Stimulated activated CD4-positive, alpha-beta T cell treated with anti-CD3 and anti-CD28 coated beads, Interleukin-1b, Interleukin-23, amount 100 ng/mL, for 1 hour (primary cell): ENCODE measurements at places on chromosomes 5 and 9.

- DNase-seq: no peak
These were observed 16.5 kb downstream of the CDK20 start for GRCh38 chr9:87957839-87958238.

DNA sequence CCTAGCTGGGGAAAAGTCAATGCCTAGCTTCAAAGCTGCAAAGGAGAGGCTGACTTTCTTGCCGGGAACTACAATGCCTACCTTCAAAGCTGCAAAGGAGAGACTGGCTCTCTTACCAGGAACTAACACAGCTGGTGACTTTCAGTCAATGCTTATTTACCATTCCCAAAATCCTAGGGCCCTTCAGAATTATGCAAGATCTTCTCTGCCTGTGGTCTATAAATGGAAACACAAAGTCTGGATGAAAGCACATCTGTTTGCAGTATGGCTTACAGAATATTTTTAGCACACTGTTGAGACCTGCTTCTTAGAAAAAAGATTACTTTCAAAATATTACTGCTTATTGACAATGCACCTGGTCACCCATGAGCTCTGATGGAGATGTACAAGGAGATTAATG, 259.4 kb downstream of the PLK2 start:
- DNase-seq: no peak

DNA sequence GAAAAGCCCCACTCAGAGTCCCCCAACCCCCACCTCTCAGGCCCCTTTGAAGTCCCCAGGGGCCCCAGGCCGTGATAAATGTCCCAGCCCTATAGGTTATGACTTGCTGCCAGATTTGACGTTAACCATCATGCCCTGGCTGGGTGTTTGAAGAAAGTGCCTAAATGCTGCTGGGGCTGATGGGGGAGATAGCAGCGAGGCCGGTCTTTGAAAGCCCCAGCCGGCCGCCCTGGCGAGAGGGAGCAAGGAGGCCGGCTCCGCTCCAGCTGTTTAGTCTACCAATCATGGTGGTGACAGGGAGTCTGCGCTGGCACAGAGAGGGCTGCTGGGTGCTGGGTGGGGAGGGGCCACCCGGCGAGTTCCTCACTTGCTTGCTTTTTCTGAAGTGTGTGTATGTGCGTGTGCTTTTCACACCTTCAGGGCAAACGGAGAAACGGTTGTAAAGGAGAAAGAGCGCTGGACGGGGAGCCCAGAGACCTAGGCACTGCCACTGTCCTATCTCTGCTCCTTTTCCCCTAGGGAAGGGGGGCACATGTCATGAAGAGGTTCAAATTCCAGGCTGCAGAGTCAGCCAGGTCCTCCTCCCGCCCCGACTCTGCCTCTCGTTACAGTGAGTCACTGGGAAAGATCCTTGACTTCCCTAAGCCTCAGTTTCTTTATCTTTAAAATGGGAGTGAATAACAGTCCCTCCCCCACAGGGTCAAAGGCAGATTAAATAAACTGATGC, 126.1 kb upstream of the HAND1 start:
- no peak for DNase-seq

DNA sequence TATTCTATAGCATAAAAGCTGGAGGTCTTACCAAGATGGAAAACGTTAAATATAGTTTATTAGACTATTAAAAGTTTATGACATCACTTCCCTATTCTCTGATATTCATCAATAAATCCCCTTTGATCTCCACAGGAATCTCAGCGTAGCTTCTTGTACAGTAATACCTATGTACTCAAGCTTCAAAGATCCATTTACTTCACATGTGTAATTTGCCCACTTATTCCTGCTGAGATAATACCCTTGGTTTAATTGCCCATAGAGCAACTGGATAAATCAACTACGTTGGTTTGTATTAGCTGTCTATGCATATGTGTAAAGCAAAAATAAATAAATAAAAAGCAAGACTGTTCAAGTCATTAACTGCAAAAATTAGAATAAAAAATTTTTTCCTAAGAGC, 219.7 kb downstream of the EFNA5 start:
- no peak for DNase-seq

DNA sequence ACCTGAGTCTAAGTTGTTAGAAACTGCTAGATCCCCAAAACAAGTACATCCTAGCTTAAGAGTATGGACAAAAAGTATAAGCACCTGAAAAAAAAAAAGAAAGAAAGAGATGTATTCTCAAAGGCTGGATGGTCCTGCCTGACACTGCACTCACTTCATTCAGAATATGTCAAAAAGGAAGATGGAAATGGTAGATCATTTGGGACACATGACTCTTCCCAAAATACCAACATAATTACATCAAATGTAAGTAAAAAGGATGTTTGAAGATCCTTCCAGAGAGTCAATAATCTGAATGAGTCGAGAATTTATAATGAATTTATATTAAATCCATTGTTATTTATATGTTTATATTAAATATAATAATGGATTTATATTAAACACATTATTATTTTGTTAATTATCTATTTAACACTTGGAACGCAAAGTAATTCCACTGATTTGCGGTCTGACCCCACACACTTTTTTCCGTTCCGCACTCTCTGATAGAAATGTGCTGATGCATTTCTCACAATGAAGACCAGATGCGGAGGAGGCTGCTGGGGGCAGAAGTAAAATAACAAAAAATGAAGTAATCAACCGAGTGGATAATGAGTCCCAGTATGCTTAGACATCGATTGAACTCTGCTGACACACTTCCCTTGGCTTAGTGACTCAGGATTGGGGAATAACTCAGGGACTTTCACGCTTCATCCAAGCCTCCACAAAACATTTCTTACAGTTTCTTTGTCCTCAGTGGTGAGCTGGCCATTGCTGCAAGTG, 201.2 kb downstream of the ADAMTS12 start:
- no peak for DNase-seq

- no peak for DNase-seq
These were observed 110.9 kb downstream of the LIFR start for GRCh38 chr5:38445374-38446028.

GRCh38 chr5:173612948-173613347, 3.5 kb downstream of the BOD1 start:
- no peak for DNase-seq

DNA sequence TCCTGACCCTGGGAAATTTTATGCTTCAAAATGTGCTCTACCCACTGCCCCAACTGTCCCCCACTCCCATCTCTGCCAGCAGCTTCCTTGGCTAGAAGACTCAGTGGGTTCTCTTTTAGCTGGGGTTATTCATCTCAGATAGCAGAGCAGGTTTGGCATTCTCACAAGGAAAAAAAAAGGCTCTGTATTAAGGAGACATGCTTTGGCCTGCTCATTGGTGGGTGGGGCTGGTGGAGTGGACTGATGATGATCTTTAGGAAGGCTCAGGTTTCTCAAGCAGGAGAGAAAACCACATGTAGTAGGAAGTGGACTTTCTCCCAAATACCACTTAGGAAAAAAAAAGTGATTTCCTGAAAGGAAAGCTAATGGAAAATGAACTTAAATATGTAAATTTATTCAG, 279.2 kb upstream of the ZNF462 start:
- DNase-seq: no peak

DNA sequence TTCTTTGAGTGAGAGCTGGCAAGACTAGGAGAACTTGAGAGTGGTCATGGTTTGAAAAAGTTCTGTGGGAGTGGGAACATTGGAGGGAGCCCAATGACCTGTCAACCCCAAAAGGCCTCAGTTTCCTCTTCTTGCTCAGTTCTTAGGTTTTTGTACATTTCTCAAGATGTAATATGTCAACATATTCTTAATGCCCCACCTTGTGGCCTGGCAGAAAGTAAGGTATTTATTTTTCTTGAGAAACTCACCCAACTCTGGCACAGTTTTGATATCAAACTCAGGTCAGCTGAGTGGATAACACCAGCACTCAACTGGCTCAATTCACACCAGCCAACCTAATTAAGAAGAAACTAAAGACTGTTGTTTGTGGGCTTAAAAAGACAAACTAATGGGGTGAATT, 123.0 kb upstream of the SLC27A6 start:
- no peak for DNase-seq

GRCh38 chr5:134592141-134592746, 40.4 kb downstream of the SAR1B start:
- DNase-seq: no peak

DNA sequence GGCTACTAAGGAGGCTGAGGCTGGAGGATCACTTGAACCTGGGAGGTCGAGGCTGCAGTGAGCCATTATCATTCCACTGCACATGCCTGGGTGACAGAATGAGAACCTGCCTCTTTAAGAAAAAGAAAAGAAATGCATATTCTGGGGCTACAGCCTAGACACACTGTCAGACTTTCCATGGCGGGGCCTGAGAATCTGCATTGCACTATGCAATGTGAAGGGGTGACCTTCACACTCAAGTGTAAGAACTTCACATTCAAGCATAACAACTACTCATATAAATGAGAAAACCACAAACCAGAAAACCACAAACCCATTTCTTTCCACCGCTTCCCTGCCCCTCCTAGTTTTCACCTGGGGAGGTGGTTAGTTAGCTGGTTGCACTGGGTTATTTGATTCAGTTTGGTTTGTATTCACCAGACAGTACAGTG, 18.0 kb upstream of the FBP2 start:
- DNase-seq: no peak

- DNase-seq: no peak
These were observed 82.2 kb downstream of the CACNA1B start for GRCh38 chr9:137959641-137960411.

DNA sequence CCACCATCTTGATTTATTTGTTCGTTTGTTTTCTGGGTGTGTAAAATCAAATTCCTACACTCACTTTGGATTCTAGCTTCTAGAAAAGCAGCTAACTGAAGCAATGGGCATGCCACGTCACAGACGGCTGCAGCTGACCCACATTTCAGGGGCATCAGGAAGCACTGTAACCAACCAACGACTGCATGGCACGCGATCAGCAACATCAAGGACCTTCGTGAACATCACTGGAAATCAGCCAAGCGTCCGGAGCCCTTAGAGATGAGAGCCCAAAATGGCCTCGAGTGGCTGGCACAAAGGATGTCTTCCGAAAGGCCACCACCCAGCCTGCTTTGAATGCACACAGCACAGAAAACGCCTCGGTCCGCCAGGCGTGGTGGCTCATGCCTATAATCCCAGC, 191.1 kb downstream of the OLFM1 start:
- no peak for DNase-seq

DNA sequence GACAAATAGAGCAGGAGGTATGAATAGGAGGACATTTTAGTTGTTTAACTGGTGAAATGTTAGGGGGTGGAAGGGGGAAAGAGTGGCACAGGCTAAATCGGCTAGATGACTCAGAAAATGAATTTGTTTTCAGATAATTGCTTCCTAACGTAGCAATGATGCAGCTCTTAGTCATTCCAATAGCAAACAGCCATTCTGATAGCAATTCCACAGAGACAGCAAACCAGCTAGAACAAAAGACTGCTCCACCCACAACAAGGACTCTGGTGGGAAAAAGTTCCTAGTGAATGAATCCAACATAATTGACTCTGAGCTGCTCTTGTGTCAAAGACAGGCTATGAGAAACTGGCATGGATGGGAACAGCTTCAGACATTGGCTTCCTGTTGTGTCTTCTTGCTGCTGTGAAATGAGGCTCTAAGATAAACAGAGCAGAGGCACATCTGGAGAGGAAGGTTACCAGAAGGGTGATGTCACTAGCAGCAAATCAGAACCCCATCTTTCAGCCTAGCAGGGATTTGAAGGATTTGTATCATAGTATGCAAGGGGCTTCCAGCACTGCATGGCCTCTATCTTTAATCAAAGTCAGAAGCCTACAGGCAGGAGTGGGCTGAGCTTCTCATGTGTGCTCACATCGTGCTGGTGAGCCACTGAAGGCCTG, 28.1 kb upstream of the F2RL1 start:
- no peak for DNase-seq

GRCh38 chr9:126234681-126235335, 91.8 kb upstream of the MVB12B start:
- DNase-seq: no peak

DNA sequence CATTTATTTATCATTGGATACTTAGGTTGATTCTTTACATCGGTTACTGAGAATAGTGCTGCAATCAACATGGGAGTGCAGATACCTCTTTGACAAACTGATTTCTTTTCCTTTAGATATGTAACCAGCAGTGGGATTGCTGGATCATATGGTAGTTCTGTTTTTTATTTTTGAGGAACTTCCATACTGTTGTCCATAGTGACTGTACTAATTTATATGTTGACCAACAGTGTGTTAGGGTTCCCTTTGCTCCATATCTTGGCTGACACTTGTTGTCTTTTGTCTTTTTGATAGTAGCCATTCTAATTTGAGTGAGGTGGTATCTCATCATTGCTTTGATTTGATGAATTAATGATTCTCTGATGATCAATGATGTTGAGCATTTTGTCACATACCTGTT, 137.3 kb upstream of the PITX1 start:
- DNase-seq: no peak

GRCh38 chr9:93486268-93486667, 32.9 kb upstream of the FAM120AOS start:
- no peak for DNase-seq

- DNase-seq: no peak
These were observed 36.3 kb upstream of the EBF1 start for GRCh38 chr5:159135896-159136531.

DNA sequence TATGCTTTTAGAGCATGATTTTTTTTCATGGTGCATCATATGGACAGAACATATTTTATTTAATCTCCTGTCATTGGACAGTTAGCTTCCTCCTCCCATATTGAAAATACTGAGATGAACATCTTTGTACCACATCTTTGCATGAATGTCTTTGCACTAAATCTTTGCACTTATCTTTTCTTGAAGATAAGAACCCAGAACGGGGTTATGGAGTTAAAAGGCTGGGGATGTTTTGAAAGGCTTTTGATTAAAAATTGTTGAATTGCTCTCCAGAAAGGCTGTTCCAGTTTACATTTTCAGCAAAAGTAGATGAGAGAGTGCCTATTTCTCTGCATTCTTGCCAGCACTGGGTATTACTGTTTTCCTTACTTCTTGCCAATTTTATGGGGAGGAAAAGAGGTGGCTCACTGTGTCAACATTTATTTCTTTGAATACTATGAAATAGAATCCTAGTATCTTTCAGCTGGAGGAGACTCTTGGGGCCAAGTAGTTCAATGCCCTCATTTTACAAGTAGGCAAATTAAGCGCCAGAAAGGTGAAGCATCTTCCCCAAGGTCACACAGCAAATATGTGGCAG, 7.2 kb downstream of the NCS1 start:
- DNase-seq: no peak

- no peak for DNase-seq
These were observed 1006.4 kb upstream of the CTNND2 start for GRCh38 chr5:12910641-12911040.

GRCh38 chr9:33475357-33475756, 1.6 kb upstream of the NOL6 start:
- no peak for DNase-seq
